ENCODE measurements at places on chromosomes 5 and 9. TPM values are rescaled to one million over a fixed set of nuclear protein-coding genes. Genes with fewer than 3 reads are reported as not detected.
A peak's percentile ranks its signal among the peaks of the same experiment; 100 is the strongest.

Gene PDE8B
- polyA plus RNA-seq, result 8.3 TPM

Gene SLC46A2
- polyA plus RNA-seq, result not detected

Gene NRARP
- polyA plus RNA-seq, result 18.7 TPM

Gene DMRT3
- polyA plus RNA-seq, result not detected

- DNase-seq, result peak; percentile 86
Observed at GRCh38 chr9:114487607-114488300, 17.5 kb downstream of the WHRN start.

DNA sequence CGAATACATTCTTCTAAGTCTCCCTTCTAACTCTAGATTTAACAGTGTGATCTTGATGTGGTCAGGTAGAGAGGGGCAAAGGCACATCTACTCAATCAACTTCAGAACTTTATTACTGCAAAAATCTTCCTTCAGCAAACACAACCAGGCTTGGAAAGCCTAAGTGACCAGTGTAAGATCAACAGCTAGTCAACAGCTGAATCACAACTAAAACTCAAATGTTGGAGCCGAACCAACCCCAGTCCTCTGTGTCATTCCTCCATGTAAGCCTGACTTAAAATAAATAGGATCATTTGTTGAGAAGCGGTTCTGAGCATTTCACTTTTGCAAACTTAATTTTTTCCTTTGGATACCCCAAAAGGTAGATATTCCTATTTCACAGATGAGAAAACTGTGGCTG lies 352.7 kb downstream of the EBF1 start:
- DNase-seq, result no peak

DNA sequence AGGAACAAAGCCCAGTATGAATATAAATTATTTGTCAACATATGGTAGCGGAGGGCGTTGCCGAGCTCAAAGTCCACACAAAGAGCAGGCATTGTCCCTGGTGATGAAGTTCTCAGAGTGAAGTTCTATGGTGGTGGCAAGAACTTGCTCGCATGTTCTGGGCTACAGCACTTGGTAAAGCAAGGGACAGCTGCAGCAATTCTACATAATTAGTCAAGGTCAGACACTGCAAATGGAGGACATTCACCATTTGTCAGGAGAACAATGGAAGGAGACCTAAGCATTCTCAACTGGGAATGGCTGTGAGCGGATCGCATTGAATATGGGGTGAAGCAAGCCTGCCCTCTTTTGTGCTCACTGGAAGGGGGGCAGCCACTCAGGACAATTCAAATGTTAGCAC lies 503.8 kb upstream of the ADAMTS16 start:
- DNase-seq, result no peak

DNA sequence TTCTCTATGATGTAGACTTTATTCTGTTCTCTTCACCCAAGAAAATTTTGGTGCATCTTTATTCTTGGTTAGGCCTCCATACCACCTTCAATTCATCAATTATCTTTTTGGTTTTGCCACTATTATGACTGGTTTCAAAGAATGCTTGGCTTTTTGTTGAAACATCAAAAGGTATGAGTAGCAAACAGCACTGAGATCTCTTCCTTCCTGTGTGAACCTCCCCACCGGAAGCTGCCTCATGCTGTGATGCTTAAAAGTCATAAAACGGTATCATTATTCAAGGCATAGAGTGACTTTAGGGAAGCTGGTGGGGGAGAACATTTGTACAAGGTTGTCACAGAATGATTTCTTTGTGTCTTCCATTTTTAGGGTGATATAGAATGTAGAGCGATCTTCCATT lies 70.6 kb downstream of the IQGAP2 start:
- no peak for DNase-seq

- no peak for DNase-seq
Observed at GRCh38 chr9:121023064-121023463, 27.0 kb downstream of the C5 start.

DNA sequence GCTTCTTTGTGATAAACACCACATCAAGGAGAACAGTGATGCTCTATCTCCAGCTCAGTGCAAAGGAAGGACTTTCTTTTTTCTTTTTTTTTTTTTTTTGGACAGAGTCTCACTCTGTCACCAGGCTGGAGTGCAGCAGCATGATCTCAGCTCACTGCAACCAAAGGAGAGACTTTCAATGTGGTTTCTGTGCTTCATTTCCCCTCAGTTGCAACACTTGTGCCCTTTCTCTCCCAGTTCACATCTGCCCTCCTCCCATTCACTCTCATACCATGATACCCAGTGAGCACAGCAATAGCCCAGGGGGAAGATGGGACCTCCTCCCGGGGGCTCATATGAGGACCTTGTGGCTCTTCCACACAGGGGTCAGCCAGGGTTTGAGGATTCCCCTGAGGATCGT lies 110.0 kb downstream of the MTRR start:
- no peak for DNase-seq

DNA sequence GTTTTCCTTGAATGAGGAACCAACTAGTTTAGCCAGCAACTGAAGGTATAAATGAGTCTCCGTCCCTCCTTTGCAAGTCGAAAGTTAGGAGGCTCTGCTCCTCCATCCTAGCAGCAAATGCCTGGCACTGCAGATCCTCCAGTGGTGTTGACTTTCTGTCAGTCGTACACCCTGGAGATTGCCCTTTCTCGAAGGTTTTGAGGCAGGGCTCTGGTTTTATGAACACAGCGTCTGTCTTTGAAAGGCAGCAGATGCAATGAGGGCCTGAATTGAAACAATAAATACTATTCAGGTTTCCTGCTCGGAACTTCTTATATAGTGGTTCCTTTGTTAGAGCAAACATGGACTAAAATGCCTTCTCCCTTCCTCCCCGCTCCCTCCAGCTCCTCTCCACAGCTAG lies 284.0 kb downstream of the TMEM38B start:
- no peak for DNase-seq

- no peak for DNase-seq
Observed at GRCh38 chr9:138115506-138115905, 237.9 kb downstream of the CACNA1B start.

DNA sequence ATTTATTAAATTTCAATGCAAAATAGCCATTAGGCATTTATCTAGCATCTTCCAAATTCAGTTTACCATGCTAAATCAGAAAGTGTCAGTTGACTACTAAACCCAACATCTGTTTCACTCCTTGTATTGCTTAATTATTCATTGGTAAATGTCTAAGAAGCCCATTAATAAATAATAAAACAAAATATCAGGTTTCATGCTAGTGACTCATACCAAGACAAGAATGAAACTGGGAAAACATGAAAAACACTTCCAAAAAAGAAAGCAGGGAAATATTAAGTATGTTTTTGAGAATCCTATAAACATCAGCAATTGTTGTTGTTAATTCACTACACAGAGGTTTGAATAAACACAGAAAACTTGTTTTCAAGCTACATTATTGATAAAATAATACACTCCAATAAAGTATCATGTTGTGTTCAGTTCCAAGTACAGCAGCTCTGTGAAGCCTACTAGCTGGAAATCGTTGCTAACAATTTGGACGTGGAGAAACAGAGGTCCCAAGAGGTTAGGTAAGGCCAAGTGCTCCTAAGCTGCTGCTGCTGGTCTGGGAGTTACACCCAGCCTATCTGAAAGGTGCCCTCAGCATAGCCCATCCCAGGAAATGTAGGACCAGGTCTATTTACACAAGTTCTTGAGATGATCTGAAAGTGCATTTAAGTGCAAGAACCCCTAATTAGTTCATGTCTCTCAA lies 78.8 kb downstream of the GNAQ start:
- DNase-seq, result no peak

- DNase-seq, result no peak
Observed at GRCh38 chr9:134590240-134591081, 51.1 kb upstream of the COL5A1 start.

DNA sequence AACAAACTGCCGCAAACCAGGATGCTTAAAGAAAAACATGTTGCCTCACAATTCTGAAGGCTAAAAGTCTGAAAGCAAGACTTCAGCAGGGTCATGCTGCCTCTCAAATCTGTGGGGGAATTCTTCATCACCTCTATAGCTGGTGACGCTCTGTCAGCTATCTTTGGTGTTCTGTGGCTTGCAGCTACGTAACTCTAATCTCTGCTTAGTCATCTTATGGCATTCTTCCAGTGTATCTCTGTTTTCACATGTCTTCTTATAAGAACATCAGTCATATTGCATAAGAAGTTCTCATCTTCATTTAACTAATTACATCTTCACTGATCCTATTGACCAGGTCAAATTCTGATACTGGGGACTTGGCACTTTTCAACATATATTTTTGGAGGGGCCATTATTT lies 243.0 kb downstream of the CDH10 start:
- DNase-seq, result peak; percentile 45

GRCh38 chr5:139762615-139763170 lies 32.9 kb upstream of the PSD2 start:
- DNase-seq, result peak; percentile 58

DNA sequence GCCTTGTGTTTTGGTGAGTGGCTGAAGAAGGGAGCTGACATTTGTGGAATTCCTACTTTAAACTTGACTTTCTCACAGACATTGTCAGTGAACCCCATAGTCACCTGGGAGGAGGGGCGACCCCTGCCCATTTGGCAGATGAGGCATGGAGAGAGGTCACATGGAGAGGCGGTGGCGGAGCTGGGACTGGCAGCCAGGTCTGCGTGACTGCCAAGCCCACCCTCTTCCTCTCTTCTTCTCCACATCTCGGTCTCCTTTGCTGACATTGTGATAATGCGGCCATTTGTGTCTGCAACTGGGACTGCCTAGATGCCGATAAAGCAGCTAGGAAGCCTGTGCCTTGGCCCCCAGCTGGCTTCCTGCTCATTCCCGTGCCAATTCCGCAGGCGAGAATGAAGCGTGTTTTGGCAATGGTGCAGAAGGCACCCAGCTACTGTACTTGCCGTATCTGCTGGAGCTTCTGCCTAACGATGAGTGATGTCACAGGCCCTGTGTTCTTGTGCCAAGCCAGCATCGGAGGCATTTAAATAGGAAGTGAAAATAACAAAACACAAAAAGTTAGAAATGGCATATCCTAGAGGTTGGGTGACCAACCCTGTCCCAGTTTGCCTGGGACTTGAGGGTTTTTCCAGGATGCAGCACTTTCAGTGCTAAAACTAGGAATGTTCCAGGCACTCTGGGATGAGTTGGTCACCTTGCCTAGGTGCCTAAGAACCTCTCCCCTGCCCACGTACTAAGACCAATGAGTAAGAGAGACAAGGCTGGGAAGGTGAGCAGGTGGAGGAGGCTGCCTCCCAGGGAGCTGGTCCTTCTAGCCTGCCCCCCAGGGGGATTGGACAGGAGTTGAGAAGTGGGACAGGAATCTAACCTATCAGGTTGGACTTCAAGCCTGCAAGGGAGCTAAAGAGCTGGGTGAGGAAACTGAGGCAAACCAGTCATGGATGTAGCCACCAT lies 23.6 kb downstream of the OLFML2A start:
- no peak for DNase-seq

DNA sequence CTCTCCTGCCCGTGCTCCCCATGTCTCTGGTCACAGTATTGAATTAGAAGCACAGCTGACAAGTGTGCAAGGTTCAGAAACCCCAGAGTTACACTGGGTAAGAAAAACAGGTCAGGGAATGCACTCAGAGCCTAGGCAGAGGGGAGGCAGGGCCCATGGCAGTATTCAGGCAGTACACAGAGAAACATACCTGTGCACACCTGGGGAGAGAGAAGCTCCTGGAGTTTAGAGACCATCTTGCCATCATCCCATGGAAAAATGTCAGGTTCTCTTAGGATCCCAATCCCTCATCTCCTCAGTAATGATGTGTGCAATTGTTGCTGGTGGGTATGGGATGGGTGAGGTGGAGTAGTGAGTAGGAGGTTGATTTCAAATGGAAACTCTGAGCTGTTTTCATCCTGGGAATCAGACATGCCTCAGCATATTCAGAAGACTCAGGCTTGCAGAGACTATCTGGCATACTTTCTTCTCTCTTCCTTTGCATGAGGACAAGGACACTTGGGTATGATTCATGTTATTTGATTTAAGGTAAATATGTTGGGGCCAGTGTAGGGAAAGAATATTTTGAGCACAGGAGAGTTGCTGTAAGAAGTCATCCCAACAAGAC lies 228.5 kb downstream of the ESM1 start:
- DNase-seq, result no peak

Data from hepatocyte (in vitro differentiated cells).